RWPE1 (cell line): ENCODE measurements at places on chromosomes 2 and 18.

GRCh38 chr2:37205689-37206341 lies 9.5 kb downstream of the CEBPZOS start:
- DNase-seq, result no peak

DNA sequence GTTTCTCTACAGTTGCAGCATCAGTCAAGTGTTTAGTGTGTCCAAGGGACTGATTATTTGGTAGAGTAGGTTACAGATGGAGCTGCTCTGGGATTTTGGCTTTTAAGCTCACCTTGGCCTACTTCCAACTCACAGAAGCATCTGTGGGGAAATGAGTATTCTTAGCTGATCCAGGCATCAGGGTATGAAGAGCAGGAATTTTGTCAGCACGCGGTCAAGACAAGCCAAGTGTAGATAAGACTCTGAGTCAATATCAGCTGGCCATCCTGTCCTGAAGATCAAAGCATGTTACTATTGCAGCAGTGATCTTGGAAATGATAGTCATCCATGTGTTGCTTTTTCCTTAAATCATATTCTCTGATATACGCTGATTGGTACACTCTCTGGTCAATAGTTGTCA lies 24.4 kb downstream of the SERPINB4 start:
- DNase-seq, result no peak

DNA sequence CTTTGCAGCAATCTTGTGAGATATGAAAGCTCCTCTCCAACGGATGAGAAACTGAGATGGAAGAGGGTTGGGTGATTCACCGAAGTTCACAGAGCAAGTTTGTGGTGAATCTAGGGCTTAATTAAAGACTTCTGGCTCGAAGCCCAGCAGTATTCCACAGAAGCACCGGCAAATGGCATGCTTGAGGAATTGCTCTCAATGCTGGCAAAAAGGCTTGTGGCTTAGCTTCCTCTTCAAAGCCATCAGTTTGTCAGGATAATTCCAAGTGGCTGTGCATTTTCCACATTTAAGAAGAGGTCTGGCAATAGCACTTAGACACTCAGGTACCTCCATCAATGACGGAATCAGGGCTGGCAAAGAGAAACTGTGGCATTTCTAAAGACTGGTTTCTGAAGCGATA lies 98.7 kb upstream of the SLC66A3 start:
- DNase-seq, result peak; percentile 54

DNA sequence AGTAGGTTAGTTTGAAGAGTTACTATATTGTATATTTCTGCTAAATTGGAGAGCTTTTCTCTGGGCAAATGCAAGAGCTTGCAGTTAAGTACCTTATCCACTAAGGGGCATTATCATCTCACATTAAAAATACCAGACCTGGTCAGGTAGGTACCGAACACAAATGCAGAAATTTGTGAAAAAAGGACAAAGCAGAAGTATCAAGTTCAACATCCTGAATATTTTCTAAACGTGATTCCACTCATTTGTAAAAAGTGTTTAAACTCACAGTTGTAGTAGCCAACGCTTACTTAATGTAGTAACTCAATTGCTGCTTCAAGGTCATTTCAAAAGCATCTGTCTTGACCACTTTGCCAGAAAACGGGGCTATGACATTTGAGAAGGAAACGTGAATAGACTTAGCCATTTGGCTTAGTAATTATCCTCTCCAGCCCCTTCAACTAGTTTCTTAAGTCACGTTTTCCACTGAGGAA lies 52.1 kb downstream of the CYRIA start:
- peak; percentile 61 for DNase-seq

- DNase-seq, result no peak
Measured at GRCh38 chr2:88831071-88831791, 139.8 kb downstream of the RPIA start.

DNA sequence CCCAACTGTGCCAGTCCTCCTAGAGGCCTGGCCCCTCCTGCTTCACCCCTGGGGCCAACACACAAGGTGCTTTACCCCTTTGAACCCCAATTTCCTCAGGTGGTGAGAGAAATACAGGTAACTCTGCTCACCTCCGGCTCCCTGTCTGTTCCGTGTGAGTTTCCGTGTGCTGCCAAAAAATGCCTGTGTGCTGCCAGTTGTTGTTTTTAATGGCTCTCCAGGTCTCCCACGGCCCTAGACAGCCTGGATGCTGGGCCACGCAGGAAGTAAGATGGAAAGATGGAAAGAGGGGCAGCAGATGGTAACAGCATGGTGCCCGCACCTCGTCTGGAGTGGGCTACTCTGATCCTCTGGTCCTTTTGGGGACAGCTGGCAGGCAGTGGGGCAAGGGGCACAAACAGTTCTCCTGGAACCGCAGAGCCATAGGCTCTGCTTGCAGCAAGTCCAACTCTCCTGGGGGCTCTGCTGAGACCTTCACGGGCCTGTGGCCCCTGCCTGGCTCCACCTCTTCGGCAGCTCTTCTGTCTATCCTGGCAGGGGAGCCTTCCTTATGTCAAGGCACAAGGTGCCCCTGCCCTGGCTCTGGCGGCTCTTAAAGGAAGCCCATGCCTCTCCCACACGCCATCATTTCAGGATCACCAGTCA lies 4.3 kb upstream of the ARHGEF4 start:
- no peak for DNase-seq

GRCh38 chr2:142819411-142819810 lies 58.1 kb upstream of the KYNU start:
- DNase-seq, result no peak

- DNase-seq, result no peak
Measured at GRCh38 chr2:30188292-30188691, 41.5 kb downstream of the YPEL5 start.

DNA sequence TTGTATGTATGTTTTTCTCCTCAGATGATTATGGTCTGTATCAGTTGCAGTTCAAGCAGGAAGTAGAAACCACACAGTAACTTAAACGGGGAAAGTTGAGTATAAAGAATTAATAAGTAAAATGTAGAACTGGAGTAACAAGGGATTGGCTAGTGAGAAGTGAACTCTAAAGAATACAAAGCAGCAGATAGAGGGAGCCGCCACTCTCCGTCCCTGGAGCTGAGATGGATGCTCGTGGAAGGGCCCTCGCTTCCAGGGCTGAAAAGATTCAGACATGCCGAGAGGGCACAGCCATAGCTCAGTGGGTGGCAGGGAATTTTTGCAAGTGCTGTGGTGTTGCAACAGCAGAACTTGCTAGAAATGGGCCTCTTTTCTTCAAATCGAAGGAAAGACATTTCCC lies 155.8 kb downstream of the COL6A3 start:
- DNase-seq, result no peak

- DNase-seq, result no peak
Measured at GRCh38 chr18:45334191-45334590, 281.1 kb upstream of the SLC14A2 start.

DNA sequence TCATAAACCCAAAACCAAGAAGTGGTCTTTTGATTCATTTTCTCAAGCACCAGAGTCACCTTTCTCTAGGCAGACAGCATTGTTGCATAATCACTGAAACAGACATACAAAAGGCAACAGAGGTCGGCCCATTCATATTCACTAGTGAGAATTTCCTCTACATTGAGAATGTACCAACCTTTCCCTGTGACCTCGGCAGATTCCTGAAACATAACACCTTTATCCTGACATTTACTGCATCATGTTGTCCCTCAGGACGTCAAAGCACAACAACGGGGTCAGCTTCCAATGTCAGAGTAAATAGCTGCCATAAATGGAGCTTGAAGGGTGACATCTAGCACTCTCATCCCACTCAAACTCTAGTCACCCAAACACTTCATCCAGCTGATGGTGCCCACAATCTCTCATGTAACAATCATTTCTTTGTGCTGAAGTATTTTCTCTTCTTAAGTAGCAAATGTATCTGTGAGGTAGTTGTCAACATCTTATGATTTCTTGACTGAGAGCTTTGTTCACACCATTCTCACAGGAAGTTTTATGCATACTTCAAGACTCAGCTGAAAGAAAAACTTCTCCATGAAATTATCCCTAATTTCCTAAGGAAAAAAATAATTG lies 802.6 kb upstream of the CHAC2 start:
- no peak for DNase-seq

- no peak for DNase-seq
Measured at GRCh38 chr2:57877811-57878170, 168.8 kb upstream of the VRK2 start.

DNA sequence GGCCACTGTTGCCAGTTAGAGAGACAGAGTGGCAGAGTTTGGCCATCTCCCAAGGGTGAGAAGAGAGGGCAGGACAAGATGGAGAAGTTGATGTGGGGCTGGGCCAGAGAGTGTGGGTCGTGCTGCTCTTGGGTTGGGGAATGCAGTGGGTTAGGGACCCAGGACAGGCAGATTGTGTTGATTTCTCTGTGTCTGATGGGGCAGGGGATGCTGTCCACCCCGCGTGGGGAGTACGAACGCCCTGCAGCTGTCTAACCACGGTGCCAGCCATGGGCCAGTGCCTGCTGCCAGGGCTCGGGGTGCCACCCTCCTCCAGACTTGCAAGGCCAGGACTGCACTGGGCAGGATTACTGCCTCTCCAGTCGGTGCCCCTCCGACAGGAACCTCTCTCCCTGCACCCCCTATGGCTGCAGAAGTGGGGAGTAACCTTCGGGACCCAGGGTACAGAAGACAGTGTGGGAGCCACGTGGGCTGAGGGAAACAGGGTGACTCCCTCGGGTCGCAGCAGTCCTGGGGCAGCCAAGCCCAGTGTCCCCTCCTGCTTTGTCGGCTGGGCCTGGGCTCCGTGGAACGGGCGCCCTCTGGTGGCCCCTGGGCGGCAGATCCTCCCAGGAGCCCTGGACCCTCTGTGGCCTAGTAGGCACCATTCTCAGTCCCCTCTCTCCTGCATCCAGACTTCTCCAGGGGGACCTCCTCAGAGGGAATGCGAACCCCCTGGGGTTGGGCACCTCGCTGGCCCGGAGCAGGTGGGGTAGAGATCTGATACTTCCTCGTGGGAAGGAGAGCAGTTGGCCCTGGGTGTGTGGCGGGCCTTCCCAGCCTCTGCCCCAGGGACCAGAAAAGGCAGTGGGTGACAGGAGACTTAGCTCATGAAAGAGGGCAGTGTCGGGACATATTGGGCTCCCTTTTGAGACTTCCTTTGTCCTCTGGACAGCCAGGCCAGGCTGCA lies 2.7 kb downstream of the GPC1 start:
- peak; percentile 63 for DNase-seq

- DNase-seq, result no peak
Measured at GRCh38 chr18:49845629-49846360, 32.5 kb upstream of the ACAA2 start.

DNA sequence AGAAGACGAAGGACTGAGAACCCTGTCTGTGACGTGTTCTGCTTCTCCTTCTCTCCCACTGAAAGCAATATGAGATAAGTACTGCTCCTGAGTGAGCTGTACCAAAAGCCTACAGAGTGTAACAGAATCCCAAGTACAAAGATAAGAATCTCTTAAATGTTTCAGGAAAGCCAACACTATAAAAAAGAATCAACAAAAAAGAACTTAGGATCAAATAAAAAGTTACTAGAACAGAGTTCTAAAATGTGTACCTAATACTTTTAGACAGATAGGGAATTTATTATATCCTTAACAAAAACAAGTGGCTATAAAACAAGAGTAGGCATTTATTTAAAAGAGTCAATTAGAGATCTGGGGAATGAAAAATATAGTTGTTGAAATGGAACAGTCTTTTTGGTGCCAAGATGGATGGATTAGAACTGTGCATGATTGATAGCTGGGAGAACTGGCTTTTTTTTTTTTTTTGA lies 49.0 kb downstream of the NCOA1 start:
- DNase-seq, result no peak

GRCh38 chr2:18722101-18722500 lies 132.7 kb upstream of the NT5C1B start:
- no peak for DNase-seq

GRCh38 chr2:142918624-142919023 lies 41.2 kb downstream of the KYNU start:
- DNase-seq, result no peak

DNA sequence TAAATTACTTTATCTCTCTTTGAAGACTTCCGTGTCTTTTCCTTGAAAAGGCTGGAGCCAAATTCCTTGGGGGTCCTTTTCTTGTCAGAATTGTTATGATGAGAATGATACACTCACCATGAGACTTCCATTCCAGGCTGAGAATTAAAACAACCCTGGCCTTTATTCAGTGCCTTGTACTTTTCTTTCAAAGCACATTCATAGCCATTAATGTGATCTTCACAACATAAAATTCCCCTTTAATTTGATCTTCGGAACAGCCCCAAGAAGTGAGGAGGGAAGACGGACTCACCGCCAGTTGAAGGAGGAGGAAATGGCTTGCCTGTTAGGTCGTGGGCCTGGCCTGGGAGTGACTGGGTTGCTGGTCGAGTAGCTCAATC lies 127.3 kb downstream of the DDX1 start:
- no peak for DNase-seq

DNA sequence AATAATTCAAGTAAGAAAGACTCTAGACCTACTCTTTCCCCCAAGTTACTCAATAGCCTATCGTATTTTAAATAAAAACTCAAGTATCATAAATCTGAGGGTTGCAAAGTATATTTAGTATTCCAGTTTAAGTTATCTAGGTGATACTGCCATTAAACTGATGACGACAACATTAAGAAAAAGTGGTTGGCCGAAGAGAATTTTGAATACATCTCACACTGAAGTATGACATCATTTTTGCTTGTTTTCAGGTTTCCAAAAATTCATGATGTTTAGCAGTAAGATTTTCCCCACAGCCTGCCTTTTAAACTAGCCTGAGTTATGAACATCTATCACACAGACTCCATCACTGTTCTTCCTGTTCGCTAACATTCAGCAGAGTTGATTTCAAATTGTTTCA lies 102.1 kb upstream of the RAB27B start:
- DNase-seq, result no peak
